ENCODE measurements at places on chromosomes 11 and 22.

DNA sequence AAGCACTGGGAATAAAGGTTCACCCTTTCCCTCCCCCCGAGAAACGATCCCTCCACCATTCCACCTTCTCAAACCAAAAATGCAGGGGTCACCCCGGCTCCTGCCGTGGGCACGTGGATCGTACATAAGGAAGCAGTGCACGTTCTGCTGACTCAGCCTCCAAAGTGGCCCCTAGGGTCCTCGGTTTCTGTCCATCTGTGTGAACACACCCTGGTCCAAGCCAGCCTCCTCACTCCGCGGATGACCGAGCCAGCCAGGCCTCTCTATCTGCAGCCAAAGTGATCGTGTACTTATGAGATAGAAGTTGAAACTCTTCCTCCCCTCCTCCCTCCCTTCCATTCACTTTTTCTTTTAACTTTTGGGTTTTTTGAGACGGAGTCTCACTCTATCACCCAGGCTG, 16.2 kb downstream of the C11orf24 start:
- DNase-seq = no peak

- DNase-seq = no peak
These were observed 24.2 kb downstream of the MED15 start for GRCh38 chr22:20531404-20532201.

GRCh38 chr11:18749681-18750319, 23.8 kb upstream of the IGSF22 start:
- DNase-seq = no peak

DNA sequence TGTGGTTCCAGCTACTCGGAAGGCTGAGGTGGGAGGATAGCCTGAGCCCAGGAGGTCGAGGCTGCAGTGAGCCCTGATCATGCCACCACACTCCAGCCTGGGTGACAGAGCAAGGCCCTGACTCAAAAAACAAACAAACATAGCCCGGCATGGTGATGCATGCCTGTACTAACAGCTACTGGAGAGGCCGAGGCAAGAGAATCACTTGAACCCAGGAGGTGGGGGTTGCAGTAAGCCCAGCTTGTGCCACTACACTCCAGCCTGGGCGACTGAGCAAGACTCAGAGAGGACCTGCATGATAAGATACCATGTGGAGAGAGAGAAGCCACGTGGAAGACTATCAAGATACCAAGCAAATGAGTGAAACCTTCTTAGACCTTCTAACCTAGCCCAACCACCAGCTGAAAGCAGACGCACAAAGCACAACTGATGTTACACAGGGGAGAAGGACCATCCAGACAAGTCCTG, 36.1 kb downstream of the AMBRA1 start:
- no peak for DNase-seq

GRCh38 chr22:35735542-35735941, 17.9 kb downstream of the APOL5 start:
- DNase-seq = no peak

DNA sequence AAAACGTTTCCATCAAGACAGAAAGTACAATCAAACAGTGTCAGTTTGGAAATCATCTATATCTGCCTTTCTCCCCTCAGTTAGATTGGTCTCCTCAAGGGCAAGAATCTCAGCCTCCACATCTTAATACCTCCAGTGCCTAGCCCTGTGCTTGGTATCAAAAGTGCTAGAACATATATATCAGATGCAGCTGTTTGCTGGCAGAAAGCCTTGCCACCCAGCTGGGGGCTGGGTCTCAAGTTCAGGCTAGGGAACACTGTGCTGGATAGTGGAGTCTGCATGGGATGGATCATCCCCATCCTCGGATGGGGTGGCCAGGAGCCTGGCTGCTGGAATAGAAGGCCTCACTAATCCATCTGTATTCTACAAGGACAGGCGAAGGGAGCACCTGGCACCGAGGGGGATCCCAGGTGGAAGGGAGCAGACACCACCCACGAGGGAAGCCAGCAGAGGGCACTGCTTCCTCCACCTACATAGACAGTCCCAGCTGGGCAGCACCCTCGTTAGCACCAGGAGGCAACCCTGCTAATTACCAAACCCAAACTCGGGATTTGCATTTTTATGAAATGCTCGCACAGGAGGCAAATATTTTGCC, 602.2 kb downstream of the BUD13 start:
- DNase-seq = no peak

- DNase-seq = no peak
These were observed 24.8 kb upstream of the APOA1 start for GRCh38 chr11:116862185-116862584.

DNA sequence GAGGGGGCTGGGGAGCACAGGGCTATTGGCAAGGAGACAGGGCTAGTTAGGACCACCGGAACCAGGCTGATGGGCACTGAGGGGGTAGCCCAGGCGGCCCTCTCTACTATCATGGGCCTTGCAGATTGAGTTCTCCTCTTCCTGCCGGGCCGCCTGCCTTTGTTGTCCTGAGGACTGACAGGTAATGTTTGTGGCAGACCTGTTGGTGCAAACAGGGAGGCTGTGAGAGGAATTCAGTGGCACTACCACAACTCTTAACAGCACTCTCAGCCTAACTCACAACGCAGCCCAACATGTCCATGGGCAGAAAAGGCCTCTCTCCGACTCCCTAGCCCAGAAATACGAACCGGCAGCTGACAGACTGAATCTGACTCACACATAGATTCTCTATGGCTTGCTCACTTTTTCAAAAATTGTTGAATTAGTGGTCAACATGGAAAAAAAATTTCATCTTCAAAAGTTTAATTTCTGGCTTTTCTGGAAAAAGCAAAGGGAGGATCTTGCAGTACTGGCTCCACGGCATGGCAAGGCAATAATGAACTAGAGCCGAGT, 11.4 kb downstream of the KCNJ5 start:
- DNase-seq = no peak

DNA sequence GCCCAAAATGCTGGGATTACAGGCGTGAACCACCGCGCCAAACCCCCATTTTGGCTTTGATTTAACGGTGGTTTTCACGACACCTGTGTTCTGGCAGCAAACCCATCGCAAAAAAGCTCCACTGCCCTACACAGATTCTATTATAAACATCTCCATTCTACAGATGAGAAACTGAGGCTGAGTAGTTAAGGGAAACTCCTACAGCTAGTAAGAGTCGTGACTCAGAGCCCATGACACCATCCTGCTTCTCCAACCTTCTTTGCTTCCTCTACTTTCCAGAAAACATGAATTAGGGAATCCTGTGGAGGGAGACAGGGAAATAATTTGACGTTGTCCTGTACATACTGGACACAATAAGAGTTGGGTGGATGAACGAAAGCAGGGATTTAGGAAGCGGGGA, 429 bp upstream of the SNX15 start:
- DNase-seq = no peak

DNA sequence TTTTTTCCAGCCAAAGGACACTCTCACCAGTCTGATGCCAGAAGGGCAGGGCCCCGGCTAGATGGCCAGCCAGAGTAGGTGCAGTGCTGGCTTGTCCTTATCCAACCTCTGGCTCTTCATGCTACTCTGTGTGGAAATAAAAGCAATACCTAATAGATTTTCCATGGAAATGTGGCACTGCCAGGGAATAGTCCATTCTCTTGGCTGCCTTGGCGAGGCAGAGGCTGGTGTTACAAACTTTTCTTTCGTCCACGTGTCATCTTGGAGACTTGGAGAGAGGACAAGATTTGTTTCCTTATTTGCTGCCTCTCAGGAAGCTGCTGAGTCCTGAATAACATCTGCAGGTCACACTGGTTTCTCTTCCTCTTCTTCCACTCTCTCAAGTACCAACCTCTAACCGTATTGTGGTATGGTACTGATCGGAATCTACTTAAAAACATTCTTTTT, 17.2 kb upstream of the C1QTNF4 start:
- DNase-seq = no peak
